Liver (tissue), 10 donors: ENCODE measurements at places on chromosomes 12 and 14. TPM values are rescaled to one million over a fixed set of nuclear protein-coding genes. Genes with fewer than 3 reads are reported as not detected.

BCL7A gene
- 5.9 TPM for total RNA-seq

KRT83 gene
- not detected for total RNA-seq

MSI1 gene
- not detected for total RNA-seq

ISM2 gene
- total RNA-seq: not detected

KRT79 gene
- not detected for total RNA-seq

OTUB2 gene
- total RNA-seq: 0.28 TPM

PELI2 gene
- 1.6 TPM for total RNA-seq

ZDHHC22 gene
- not detected for total RNA-seq

FBRSL1 gene
- 6.8 TPM for total RNA-seq

VRTN gene
- not detected for total RNA-seq

APOF gene
- 11.9 TPM for total RNA-seq

PRPH gene
- total RNA-seq: not detected

GRCh38 chr14:46661728-46662127, 10.1 kb upstream of the RPL10L start:
- no peak for DNase-seq

DNA sequence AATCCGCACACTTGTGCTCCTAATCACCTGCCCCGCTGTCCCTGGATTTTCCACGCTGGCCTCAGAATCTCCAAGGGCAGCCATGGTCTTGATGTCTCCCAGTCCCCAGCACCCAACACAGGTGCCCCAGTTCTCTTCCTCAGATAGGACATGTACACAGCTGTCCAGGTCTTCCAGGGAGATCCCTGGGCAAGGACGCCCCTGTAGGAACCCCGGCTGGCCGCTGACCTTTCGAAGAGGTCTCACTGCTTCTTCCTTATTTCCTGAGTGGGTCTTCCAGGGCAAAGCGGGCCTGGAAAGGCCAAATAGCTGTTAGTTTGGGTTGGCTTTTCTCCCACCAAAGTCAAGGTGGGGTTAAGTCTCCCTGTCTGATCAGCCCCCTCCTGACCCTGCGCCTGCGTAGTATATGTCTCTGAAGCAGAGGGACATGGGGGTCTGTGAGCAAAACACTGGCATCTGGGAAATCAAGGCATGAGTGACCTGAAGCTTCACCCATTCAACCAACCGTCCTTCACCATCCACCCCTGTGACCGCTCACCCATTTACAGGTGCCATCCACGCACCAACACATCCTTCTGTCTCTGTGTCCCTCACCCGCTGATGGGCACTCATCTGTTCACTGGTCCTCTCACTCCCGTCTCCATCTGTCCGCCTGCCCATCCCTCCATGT, 4.6 kb downstream of the BEGAIN start:
- DNase-seq: no peak

DNA sequence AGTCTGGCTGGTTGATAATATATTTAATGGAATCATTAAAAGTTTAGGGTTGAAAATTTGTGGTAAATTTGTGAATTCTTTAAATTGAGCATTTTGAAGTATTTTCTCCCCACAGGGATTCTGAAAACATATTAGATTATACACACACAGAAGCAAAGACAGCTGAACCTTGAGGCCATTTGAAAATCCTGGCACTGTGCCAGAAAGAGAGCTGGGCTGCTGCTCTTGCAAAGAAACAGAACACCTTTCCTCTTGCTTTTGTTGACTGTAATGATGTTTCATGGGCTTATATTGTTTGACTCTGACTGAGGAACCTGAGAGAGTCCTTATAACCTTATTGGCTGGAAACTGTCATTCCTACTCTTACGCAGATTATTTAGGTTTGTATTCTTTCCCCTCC, 4.8 kb downstream of the RNF34 start:
- DNase-seq: no peak

- no peak for DNase-seq
These were observed 70.3 kb downstream of the GALNT4 start for GRCh38 chr12:89454080-89454848.

DNA sequence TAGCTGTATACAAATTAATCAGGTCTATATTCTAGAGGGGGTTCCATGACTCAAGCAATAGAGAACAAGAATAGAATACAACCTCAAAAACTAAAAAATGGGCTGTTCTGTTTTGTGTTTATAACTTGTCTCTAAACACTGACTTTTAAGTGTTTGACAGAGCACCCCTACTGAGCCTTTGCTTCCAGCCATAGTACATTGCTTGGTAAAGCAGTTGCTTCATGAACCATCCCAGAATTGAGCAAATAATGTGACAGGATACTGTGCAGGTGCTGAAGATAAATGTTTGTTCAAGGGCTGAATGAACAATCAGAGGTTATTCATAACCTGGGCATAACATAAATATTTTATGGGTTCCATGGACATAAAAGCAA, 11.5 kb downstream of the SPTSSA start:
- no peak for DNase-seq
